ENCODE measurements at places on chromosomes 2 and 18.

DNA sequence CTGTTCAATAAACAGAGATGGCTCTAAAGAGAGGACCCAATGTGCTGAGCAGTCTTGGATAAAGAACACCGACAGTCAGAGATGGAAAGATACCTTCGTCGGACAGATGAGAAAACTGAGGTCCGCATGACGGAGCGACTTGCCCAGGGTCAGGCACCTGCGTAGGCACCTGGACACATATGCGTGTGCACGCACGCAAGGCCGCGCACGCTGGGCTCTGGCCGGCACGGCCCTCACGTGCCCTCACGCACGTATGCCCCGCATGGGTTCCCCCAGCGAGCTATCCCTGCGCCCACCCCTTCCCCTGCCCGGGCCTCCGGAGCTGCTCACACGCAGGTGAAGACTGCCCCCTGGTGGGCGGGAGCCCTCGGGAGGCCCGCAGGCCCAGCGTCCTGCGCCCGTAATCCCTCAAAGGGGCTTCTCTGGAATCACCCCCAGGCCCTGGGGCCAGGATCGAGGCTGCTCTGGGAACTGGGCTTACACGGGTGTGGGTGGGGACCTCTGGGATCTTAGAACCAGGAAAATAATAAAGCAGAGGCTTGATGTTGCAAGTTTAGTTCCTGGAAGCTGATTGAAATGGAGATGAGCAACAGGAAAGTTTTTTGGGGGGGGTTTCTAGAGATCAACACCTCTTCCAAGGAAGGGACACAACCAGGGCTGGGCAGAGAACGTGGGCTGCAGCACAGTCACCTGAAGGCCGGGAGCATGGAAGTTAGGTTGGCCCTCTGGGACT is 246.3 kb downstream of the TNS1 start:
- peak; percentile 69 for DNase-seq

- DNase-seq: no peak
These were observed 30.1 kb upstream of the TMEM87B start for GRCh38 chr2:112024896-112025491.

GRCh38 chr18:3014503-3015203 is 1.7 kb upstream of the LPIN2 start:
- no peak for DNase-seq

GRCh38 chr2:109380502-109381326 is 233.1 kb downstream of the SEPTIN10 start:
- DNase-seq: peak; percentile 1

DNA sequence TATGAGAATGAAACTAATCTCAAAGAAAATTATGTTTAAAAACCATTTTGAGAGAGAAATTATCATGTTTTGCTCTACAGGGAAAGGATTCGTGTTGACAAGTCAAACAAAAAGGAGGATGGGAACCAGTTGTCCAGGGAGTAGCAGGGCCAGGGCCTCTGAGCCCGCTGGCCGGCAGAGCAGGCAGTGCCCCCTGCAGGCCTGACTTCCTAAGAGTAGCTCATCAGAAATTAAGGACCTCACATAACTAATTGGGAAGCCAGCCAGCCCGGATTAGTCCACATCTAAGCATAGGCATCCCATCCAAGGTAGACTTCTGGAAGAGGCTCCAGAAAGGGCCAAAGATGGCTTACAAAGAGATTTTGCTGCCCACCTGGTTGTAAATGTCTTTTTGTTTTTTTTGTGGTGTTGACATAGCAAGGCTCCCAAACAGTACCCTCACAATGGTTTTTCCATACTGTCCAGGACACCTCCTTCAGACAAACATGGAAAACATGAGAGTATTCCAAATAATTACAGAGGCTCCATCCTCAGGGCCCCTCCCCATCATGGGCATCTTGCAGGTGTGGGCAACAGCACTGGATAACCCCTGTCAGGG is 241.2 kb upstream of the TANK start:
- DNase-seq: peak; percentile 25

DNA sequence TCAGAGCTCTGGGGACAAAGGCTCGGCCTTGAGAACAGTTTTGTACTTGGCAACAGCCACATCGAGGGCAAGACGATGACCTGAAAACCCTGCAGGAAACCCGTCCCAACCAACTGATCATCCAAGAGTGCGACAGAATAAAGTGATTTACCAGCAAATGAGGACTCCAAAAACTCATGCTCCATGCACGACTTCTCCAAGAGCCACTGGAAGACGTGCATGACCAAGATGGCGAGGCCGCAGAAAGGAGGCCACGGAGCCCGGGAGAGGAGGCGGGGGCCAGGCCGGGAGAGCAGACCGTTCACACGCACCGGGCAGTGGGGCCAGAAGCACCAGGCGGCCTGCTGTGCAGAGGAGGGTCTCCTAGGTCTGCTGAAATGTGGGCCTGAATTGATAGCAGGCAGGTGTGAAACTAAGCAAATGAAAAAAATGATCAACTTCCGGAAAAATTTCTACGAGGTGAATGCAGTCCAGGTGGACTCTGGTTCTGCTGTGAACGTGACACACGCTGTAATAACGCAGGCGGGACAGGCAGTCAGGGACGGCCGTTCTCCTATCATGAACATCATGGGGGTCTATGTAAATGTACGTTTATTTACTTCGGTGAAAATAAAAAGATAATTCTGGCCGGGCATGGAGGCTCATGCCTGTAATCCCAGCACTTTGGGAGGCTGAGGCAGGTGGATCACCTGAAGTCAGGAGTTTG is 252.2 kb downstream of the HDAC4 start:
- DNase-seq: peak; percentile 12

DNA sequence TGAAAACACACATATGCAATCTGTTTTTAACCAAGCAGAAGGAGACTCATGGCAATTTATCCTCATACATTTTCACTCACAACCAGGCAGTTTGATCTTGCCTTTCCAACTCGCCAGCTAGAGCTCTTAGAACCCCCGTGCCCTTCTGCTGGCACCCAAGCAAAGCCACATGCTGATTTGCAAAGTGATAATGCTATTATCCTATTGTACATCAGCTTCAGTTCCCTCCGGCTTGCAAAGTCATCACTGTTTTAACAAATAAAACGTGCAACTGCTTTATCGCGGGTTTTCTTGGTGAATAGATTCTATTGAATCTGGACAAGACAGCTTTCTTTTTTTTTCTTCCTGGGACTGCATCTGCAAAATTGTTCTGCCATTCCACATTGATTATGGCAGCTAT is 314.6 kb downstream of the LNPK start:
- DNase-seq: no peak

DNA sequence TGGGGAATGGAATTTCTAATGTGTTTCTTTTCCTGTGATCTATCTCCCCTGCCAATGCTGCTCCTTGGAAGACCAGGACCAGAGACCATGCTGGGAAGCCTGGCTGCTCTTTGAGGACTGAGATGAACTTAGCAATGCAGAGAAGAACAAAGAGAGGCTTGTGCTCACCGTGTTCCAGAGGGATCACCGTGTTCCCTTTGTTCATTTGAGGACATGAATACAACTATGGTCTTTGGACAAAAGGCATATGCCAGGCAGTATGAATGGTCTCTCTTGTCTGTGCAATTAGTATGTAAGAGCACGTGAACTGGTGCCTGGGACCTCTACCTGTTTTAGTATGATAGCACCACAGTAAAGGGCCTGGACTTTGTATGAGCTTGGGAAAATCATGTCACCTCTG is 139.9 kb downstream of the TDRD15 start:
- peak; percentile 72 for DNase-seq

DNA sequence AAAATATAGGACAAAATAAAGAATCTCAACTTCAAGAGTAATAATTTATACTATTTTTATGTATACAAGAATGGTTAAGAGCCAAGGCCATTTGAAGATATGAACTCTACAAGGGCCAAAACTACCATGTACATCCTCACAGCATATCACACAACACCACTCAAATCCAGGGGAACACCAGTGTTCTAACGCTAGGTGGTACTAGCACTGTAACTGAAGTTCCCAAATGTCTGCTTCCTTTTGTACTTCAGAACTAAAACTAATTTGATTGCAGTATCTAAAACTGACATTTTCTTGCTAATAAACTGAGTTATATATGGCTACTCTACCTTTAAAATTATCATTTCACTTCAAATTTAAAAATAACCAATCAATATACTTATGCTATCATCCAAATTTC is 47.0 kb downstream of the REV1 start:
- no peak for DNase-seq

- no peak for DNase-seq
These were observed 568.3 kb upstream of the MEX3C start for GRCh38 chr18:51765606-51766360.

DNA sequence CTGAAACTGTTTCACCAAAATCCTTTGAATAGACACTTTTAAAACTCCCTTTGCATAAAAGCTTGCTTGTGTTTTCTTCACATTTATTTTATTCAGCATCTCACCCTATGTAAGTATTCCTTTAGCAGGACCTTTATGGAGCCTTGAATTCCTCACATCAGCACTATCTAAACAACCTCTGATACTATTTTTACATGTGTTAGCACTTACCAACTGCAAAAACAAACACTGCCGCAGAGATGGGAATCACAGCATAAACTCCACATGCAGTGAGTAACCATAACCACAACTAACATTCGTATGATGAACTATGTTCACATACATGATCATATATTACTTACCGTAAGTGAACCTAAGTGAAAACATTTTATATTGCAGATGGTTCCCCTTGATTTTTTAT is 15.4 kb downstream of the FBXO15 start:
- no peak for DNase-seq

DNA sequence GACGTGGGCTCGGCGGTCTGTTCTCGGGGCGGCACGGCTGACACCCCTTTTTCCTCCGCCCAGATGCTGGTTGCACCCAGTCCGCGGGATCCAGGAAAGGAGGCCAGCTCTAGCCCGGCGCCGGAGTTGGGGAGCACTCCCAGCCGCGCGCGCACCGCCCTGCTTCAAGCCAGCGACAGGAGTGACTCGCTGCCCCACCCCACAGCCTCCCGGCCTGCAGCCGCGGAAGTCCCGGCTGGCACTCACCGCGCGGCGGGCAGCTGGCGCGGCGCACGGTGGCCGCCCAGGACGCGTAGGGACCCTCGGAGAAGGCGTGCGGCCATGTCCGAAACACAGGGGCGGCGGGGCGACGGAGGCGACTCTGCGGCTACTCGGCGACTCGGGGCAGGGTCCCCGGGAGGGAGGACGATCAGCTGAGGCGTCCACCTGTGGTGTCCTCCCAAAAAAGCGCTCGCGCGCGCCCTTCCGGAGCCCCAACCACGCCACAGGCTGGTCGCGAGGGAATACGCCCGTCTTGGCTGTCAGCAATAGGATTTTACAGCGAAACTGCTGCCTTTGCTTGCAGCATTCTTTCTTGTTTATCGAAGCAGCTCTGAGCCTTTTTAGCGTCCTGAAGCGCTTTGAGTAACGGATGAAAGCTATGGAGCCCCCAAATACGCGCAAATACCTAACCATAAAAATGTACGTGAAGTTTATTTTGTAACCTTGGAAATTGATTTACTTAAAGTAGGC is at the start of gene ACADL:
Gene ACADL (minus strand): TSS at position 507 of the 732 bp plus-strand sequence. CDS start 184 bp downstream, at position 323.
- peak; percentile 34 for DNase-seq

GRCh38 chr2:159817283-159817682 is 19.3 kb upstream of the CD302 start:
- no peak for DNase-seq

DNA sequence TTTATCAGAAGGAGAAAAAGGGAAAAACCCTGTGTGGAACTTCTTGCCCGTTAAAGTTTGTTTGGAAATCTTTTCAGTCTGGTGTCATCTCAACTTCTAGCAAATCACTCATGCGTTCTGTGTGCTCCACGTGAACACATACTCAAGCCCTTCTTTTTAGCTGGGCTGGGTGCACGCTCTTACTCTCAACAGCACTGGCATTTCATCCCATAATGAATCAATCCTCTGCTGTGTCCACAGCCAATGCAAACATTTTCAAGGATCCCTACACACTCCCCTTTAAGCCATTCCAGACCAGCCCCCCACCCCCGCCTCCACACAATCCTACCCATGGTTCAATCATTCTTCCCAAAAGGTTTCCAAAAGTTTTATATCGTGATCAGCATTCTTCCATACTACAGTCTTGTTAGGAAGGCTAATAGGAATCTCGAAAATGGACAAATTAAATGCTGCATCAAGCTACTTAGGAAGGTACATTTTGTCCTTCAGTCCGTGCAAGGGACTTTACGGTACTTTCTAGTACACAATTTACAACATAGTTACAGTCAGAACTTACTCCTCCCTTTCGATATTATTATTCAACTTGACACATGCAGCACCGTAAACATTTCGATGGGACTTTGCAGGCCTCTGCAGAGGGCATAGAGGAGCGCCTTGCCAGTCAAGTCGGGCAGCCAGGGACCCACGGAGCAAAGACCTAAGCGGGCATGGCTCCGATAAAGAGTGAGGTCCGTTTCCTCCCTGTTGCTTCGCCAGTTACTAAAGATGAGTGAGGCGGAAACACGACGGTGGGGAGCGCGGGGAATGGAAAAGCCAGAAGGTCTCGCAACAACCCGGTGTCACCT is 1.4 kb downstream of the PTGR3 start:
- DNase-seq: no peak

- peak; percentile 73 for DNase-seq
These were observed 13.3 kb upstream of the MTIF2 start for GRCh38 chr2:55282110-55282917.

GRCh38 chr2:162212366-162212765 is 30.9 kb downstream of the FAP start:
- no peak for DNase-seq

- DNase-seq: no peak
These were observed 4.1 kb downstream of the NEDD4L start for GRCh38 chr18:58048081-58048642.

Measured in posterior cingulate gyrus (tissue), 11 donors.